Trophoblast cell (in vitro differentiated cells and primary cell): ENCODE measurements at places on chromosomes 2 and 18.

DNA sequence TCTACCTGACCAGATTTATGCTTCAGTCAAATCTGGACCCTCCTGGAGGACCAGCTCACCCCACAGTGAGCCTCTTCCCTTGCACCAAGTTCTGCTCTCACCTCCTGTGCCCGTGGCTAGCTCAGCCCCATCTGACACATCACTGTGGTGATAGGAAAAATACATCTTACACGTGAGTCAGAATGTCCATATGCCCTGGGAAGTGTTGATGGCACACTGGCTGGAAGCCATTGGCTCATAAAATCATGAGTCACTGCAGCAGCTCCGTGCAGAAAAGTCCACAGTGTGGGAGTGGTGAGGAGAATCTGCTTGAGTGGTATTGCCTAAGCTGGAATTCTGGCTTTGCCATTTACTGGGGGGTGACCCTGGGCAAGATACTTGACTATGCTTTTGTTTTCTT lies 42.6 kb upstream of the RAPGEF4 start:
- H3K36me3 ChIP-seq, result no peaks in the 10 kb centered on the region
- no peak overlapping the region for H3K4me3 ChIP-seq
- H3K27me3 ChIP-seq, result no peaks in the 10 kb centered on the region
- peak; percentile 42 for DNase-seq
- no peak overlapping the region for H3K27ac ChIP-seq

GRCh38 chr18:74456017-74456348 lies 1.1 kb downstream of the DIPK1C start:
- peaks cover 6% of the 10 kb centered on the region for H3K4me1 ChIP-seq
- DNase-seq, result no peak
- H3K36me3 ChIP-seq, result no peaks in the 10 kb centered on the region
- H3K4me3 ChIP-seq, result no peak overlapping the region
- H3K27ac ChIP-seq, result no peak overlapping the region

- no peaks in the 10 kb centered on the region for H3K27me3 ChIP-seq
- no peaks in the 10 kb centered on the region for H3K36me3 ChIP-seq
- no peak for DNase-seq
- H3K27ac ChIP-seq, result no peak overlapping the region
- peak overlapping the region; percentile 54 for H3K4me3 ChIP-seq
- no peaks in the 10 kb centered on the region for H3K4me1 ChIP-seq
Measured at GRCh38 chr2:1238598-1239138, 174.6 kb upstream of the TPO start.

DNA sequence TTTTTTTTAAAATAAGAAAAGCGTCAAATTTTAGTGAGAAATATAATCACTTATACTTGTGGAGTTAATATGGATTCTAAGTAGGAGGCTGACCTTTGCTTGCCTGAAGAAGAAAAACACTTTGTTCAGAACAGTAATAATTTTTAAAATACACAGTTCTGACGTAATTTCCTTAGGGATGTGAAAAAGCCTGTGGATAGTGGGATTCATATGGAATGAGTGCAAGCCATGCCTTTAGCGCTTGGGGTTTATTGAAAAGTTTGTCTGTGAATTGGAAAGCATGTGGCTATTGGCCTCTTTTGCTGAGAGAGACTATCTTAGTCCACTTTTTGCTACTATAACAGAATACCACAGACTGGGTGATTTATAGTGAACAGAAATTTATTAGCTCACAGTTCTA lies 151.3 kb downstream of the CCDC85A start:
- no peak overlapping the region for H3K4me3 ChIP-seq
- DNase-seq, result no peak
- no peak overlapping the region for H3K27ac ChIP-seq
- H3K36me3 ChIP-seq, result no peaks in the 10 kb centered on the region

DNA sequence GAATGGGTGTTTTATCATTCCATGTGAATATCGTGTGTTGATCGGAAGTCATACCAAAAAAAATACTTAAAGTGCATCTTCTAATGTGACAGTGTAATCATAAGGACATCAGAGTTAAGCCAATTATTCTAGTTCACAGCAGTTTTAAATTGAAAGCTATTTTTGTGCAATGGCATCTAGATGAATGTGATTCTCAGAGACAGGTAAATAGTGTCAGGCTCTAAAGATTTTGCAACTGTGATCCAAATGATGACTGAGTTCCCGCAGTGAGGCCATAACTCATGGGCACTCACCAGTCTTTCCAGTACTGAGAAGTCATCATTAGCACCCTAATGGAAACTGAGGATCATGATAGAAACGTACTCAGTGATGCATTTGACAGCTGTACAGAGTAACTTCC lies 542.6 kb downstream of the PARD3B start:
- no peaks in the 10 kb centered on the region for H3K36me3 ChIP-seq
- H3K27me3 ChIP-seq, result no peaks in the 10 kb centered on the region
- DNase-seq, result no peak
